PC-9 (cell line): ENCODE measurements at places on chromosomes 1 and 21.

- H3K36me3 ChIP-seq = no peaks in the 10 kb centered on the region
- no peaks in the 10 kb centered on the region for H3K27me3 ChIP-seq
- no peaks in the 10 kb centered on the region for H3K4me1 ChIP-seq
- H3K27ac ChIP-seq = no peak overlapping the region
- H3K4me3 ChIP-seq = no peak overlapping the region
Observed at GRCh38 chr21:41856572-41856971, 22.6 kb downstream of the PRDM15 start.

DNA sequence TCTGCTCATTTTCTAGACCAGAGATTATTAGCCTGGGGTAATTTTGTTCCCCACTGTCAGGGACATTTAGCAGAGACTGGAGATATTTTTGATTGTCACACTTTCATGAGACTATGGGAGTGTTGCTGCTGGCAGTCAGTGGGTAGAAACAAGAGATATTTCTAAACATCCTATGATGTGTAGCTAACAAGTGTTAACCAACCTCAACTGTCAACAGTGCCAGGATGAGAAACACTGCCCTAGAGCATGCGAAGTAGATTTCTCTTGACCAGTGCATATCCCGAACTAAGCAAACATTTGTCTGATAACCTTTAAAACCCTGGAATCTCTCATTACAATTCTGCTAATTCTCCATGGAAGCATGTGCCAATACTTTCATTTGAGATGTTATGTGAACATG is 607.4 kb upstream of the TMPRSS15 start:
- H3K36me3 ChIP-seq = no peaks in the 10 kb centered on the region
- H3K27ac ChIP-seq = no peak overlapping the region
- no peak overlapping the region for H3K4me3 ChIP-seq
- DNase-seq = no peak
- H3K27me3 ChIP-seq = no peaks in the 10 kb centered on the region

DNA sequence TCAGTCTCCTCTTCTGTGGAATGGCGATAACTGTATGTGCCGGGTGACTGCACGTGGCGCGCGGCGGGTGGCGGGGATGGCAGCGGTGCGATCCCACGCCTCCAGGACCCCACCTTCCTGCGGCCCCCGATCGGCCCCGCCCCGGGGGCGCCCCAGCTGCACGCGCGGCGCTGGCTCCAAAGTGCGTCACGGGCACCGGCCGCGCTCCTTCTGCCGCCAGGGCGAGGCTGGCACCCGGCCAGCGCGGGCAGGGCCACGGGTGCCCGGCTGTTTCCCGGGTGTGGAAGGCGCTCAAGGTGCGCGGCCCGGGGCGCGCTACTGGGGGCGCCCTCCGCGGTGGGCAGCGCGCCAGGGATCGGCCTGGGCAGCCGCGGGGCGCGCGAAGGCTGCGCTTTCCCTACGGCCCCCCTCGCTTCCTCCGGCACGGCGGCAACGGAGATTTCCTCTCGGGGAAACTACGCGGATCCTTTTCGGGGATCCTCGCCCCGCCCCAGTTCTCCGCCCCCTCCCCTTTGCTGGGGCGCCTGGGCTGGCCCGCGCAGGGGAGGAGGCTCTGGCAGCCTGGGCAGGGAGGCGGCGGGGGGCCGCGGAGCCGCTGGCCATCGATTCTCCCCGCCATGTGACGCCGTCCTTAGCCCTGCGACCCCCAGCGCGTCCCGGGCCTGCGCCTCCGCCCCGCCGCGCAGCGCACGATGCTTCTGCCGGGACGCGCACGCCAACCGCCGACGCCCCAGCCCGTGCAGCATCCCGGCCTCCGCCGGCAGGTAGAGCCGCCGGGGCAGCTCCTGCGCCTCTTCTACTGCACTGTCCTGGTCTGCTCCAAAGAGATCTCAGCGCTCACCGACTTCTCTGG is at the start of gene EVA1C:
TSS of gene EVA1C (plus strand) at position 545 of the 853 bp plus-strand sequence. CDS start at position 693, 148 bp downstream.
- H3K27ac ChIP-seq = no peak within 1 kb of the TSS
- H3K4me1 ChIP-seq = no peaks in the 10 kb centered on the region; the same call in 1 of the 2 replicates
- H3K36me3 ChIP-seq = no peaks in the 10 kb centered on the region
- peak within 1 kb of the TSS; percentile 51 for H3K4me3 ChIP-seq
- H3K27me3 ChIP-seq = peaks cover 32% of the 10 kb centered on the region; the same call in 1 of the 2 replicates

DNA sequence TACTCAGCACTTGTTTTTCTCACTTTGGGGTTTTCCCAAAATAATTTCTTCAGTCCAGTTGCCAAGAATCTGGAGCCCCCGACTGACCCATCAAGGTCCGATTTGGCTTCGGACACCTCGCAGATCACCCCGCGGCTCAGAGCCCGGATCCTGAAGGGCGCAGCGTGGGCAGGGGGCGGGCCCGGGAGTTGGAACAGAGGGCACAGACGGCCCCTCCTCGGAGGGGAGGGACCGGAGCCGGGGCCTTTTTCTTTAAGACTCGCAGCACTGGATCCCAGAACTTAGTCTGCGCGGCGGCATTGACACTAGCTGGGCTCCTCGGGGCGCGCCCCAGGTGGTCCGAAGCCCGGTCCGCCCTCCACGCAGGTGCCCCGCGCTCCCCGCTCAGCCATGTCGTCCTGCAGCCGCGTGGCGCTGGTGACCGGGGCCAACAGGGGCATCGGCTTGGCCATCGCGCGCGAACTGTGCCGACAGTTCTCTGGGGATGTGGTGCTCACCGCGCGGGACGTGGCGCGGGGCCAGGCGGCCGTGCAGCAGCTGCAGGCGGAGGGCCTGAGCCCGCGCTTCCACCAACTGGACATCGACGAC is at the start of gene CBR3:
TSS of gene CBR3 (plus strand) at position 277 of the 588 bp plus-strand sequence. CDS start at position 391, 114 bp downstream.
- peak; percentile 38 for DNase-seq
- no peaks in the 10 kb centered on the region for H3K36me3 ChIP-seq
- peak within 1 kb of the TSS; percentile 76 for H3K4me3 ChIP-seq
- H3K4me1 ChIP-seq = peaks cover 17% of the 10 kb centered on the region; the same call in 1 of the 2 replicates

- no peak for DNase-seq
- no peak overlapping the region for H3K4me3 ChIP-seq
- peaks cover 8% of the 10 kb centered on the region; the same call in 1 of the 2 replicates for H3K4me1 ChIP-seq
- H3K27me3 ChIP-seq = no peaks in the 10 kb centered on the region
- no peak overlapping the region for H3K27ac ChIP-seq
- H3K36me3 ChIP-seq = peaks cover 34% of the 10 kb centered on the region
Observed at GRCh38 chr21:15050568-15051377, 14.0 kb downstream of the NRIP1 start.

GRCh38 chr1:3846541-3846940 is 10.5 kb downstream of the CEP104 start:
- H3K27me3 ChIP-seq = no peaks in the 10 kb centered on the region
- H3K4me3 ChIP-seq = no peak overlapping the region
- no peaks in the 10 kb centered on the region; the same call in 1 of the 2 replicates for H3K36me3 ChIP-seq
- no peak for DNase-seq

DNA sequence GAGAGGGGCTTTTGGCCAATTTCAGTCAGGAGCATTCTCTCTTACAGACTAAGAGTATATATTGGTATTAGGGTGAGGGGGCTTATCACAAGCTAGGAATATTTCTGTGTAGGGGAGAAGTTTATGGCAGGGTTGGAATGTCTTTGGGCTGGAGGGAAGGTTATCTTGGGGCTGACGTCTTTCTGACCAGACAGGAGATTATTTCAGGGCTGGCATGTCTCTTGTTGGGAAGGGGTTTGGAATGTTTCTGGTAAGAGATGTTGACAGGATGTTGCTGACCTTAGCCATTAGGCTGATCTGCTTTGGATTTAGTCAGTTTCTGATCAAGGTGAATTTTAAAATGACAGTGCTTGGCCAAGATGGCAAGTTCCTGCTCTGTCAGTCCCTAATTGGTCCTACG is 17.8 kb upstream of the HSD3B1 start:
- no peaks in the 10 kb centered on the region for H3K36me3 ChIP-seq
- H3K4me1 ChIP-seq = no peaks in the 10 kb centered on the region
- no peak overlapping the region for H3K27ac ChIP-seq
- no peaks in the 10 kb centered on the region for H3K27me3 ChIP-seq
- DNase-seq = no peak
- no peak overlapping the region for H3K4me3 ChIP-seq

- peaks cover 23% of the 10 kb centered on the region for H3K4me1 ChIP-seq
- peak overlapping the region; percentile 55 for H3K27ac ChIP-seq
- H3K27me3 ChIP-seq = no peaks in the 10 kb centered on the region
- peak; percentile 67 for DNase-seq
- peak overlapping the region; percentile 83 for H3K4me3 ChIP-seq
- H3K36me3 ChIP-seq = peaks cover 22% of the 10 kb centered on the region
Observed at GRCh38 chr1:226061841-226062557, 517 bp upstream of the H3-3A start.

DNA sequence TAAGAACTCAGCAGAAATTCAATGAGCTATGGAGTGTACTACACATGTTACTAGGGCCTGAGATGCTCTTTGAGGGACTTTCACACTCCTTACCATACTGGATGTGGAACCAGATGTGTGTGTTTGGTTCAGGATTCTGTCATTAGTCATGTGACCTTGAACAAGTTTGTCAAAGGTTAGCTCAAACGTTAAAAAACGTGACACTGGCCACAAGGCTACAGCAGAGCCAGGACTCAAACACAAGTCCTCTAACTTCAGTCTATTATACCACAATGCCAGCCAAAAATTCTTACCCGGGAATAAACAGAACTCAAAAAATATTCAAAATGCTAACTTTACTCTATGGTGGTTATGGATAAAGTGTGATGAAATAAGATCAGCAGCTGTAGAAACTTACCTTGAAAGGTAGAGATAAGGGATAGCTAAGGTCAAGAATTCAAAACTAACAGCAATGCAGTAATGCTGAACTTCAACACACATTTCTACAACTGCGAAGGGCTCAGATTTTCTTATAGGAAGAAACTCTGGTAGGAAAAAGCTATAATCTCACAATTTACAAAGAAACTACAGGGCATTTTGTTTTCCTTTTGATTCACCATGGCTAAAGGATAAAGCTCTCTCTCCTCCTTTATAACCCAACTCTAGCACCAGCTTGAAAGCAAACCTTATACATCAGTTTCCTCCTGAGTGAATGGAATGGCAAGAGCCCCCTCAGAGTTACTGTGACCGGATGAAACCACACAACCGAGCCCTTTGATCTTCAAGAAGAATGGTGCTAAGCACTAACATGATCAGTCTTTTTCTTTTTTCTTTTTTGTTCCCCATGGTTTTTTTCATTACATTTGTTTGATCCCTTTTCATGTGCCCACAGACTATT is 233.9 kb downstream of the SLC45A1 start:
- no peaks in the 10 kb centered on the region for H3K27me3 ChIP-seq
- no peaks in the 10 kb centered on the region for H3K36me3 ChIP-seq
- H3K27ac ChIP-seq = no peak overlapping the region
- H3K4me3 ChIP-seq = no peak overlapping the region
- no peak for DNase-seq

DNA sequence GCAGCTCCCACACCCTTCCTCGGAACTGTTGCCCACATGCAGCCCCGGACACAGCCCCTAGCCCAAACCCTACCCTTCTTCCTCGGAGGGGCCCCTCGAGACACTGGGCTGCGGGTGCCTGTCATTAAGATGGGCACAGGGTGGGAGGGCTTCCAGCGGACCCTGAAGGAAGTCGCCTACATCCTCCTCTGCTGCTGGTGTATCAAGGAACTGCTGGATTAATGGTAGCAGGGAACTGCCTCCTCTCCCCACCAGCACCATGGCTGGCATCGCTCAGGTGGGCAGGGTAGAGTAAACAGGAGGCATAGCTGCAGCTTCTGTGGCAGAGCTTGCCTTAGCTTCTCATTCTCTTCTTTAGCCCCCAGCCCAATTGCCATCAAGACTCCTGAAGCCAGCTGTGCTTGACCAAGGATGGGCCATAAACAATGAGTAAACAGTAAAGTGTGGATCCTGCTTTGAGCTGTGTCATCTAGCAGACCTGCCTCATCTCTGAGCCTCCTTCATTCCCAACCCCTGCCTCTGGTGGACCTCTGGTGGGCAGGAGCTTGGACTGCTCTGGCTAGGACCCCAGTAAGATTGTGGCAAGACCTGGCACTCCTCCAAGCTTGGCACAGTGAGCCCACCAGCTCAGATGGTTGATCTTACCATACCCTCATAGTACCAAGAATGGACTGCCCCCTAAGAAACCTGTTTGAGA is at the start of gene LENEP:
TSS of gene LENEP (plus strand) at position 15 of the 697 bp plus-strand sequence. CDS start at position 37, 22 bp downstream.
- DNase-seq = no peak
- peaks cover 19% of the 10 kb centered on the region; the same call in 1 of the 2 replicates for H3K4me1 ChIP-seq
- peaks cover 3% of the 10 kb centered on the region; the same call in 1 of the 2 replicates for H3K36me3 ChIP-seq
- no peak within 1 kb of the TSS for H3K4me3 ChIP-seq
- H3K27me3 ChIP-seq = no peaks in the 10 kb centered on the region

DNA sequence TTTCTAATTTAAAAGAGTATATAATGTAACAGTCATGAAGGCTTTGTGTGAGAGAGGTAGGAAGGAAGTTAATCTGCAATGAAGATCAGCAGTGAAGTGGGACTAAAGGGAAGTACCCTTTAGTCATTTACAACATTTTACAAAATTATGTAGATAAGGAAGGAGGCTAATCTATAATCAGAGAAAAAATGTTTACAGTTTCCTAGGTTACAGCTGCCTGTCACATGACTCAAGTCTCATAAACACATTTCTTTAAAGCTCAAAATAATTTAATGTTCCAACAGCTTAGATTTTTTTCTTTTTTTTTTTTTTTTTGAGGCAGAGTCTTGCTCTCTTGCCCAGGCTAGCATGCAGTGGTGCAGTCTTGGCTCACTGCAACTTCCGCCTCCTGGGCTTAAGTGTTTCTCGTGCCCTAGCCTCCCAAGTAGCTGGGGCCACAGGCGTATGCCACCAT is 26.2 kb upstream of the CAP1 start:
- peak; percentile 74 for DNase-seq
- H3K27me3 ChIP-seq = no peaks in the 10 kb centered on the region
- H3K4me1 ChIP-seq = peaks cover 21% of the 10 kb centered on the region
- no peaks in the 10 kb centered on the region for H3K36me3 ChIP-seq
- H3K27ac ChIP-seq = peak overlapping the region; percentile 58; the same call in 1 of the 2 replicates
- no peak overlapping the region for H3K4me3 ChIP-seq

DNA sequence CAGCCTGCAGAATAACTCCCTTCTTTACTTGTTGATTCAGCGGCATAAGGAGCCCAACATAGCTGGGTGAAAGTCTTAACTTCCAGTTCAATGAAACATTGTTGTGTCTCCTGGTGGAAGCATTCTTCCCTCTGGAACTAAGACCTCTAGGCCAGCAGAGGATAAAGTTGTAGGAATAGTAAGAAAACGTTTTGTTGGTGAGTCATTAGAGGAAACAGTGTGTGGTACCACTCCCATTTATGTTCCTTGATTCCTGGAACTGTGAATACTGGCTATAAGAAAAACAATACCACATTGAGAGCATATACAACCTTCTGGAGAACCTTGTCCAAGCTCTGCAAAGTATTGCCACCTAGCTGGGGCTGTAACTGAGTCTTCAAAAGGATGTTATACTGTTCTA is 737.4 kb upstream of the ZP4 start:
- no peaks in the 10 kb centered on the region for H3K36me3 ChIP-seq
- H3K27ac ChIP-seq = no peak overlapping the region
- no peaks in the 10 kb centered on the region for H3K4me1 ChIP-seq
- H3K27me3 ChIP-seq = no peaks in the 10 kb centered on the region
- no peak overlapping the region for H3K4me3 ChIP-seq

DNA sequence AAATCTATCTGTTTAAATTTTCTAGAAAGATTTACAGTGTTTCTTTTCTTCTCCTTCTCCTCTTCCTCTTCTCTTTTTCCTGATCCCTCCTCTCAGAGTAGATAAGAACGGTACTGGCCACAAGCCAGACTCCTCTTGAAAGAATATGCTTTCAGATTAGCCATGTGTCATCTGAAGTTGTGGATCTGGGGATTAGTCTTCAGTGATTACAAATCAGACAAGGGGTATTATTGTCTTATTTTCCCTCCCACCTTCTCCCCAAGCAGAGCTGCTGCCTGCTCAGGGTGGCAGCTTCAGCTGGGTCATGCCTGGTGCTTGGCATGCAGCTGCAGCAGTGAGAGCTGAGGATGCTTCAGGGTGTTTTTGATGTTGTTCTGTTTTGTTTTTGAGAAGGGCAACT is 42.7 kb downstream of the SGIP1 start:
- peaks cover 12% of the 10 kb centered on the region for H3K4me1 ChIP-seq
- H3K4me3 ChIP-seq = no peak overlapping the region
- H3K36me3 ChIP-seq = no peaks in the 10 kb centered on the region
- no peak overlapping the region for H3K27ac ChIP-seq
